ENCODE measurements at places on chromosomes 12 and 14.

GRCh38 chr12:6426882-6427671 lies 17.7 kb upstream of the CD27 start:
- DNase-seq, result peak; percentile 97

DNA sequence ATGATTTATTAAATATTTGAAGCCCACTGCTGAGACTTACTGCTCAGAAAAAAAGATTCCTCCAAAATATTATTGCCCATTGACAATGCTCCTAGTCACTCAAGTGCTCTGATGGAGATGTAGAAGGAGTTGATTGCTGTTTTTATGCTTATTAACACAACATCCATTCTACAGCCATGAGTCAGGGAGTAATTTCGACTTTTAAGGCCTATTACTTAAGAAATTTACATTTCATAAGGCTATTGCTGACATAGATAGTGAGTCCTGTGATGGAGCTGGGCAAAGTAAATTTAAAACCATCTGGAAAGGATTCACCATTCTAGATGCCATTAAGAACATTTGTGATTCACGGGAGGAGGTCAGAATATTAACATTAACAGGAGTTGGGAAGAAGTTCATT lies 5.2 kb downstream of the KCNJ8 start:
- DNase-seq, result no peak

DNA sequence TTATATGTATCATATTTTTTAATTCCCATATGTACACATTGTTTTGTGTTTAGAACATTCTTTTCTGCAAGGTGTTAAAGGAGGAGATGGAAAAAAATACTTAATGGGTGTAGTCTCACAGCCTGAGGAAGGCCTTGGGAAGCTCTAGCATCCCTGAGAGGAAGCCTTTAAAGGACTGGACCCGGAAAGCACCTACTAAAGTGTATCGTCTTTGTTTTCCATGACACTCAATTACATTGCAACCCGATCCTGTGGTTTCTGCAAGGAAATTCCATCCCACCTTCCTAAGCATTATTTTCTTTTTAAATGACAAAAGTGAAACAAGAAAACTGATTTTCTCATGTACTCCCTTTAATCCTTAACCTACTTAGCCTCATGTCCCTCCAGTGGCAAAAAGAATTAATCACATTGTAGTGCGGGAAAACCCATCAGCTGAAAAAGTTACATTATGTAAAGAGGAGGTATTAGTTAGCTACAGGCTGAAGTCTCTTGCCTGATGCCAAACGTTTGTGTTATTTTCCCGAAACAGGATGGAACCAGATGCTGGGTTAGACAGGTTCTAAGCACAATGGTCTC lies 147.8 kb upstream of the CPSF6 start:
- DNase-seq, result no peak

GRCh38 chr12:102549691-102550090 lies 69.3 kb upstream of the IGF1 start:
- no peak for DNase-seq

- DNase-seq, result no peak
These were observed 49.4 kb downstream of the KRT80 start for GRCh38 chr12:52142431-52142830.

- DNase-seq, result no peak
These were observed 438.4 kb upstream of the DCN start for GRCh38 chr12:91620992-91621391.

DNA sequence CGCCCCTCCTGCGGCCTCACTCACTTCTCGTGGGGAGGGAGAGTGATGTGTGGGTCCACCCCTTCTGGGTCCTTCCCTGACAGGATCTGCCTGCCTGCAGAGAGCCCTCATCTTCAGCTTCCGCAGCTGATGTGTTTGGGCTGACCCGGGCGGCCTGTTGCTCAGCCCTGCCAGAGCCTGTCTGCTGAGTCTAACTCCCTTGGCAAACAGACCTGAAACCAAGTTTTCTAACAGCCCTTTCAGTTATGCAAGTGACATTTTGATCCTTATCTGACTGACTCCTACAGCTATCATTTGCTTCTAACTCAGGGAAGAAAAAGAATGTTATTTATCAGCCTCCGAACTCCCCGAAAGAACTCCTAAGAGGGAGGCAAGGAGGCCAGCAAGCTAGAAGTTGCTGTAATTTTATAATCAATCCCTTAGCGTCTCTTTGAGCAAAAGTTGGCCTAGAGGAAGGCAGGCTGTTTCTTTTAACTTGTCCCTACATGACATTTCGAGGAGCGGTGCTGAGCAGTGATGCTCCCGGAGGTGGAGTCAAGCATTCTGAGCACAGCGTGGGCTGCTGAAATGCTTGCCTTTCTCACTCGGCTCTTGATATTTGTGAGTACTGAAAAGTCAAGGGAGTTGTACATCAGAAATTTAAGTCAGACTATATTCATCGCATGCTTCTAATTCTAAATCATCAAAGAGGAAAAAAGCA lies 31.5 kb upstream of the CACNA2D4 start:
- no peak for DNase-seq

GRCh38 chr14:67387195-67387594 lies 24.8 kb downstream of the PLEK2 start:
- DNase-seq, result no peak

GRCh38 chr14:36848213-36848612 lies 186.6 kb downstream of the PAX9 start:
- DNase-seq, result no peak

- no peak for DNase-seq
These were observed 70.5 kb downstream of the PRIMA1 start for GRCh38 chr14:93717668-93718320.

DNA sequence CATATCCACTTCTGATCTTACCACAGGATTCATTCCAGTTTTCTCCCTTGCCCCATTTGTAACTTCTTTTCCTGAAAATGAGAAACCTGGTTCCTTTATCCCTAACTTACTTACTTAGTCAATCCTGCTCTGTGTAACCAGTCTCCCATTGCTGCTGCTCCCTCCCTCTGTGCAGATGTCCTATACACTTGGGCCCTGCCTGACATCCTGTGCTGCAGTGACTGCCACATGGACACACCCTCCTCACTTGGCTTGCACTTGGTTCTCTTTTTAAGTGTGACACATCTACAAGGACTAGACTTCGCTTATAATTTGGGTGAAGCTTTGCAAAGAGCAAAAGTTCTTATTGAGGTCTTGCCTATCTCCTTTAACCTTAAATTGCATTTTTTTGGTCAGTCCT lies 51.4 kb downstream of the FGD4 start:
- DNase-seq, result no peak

DNA sequence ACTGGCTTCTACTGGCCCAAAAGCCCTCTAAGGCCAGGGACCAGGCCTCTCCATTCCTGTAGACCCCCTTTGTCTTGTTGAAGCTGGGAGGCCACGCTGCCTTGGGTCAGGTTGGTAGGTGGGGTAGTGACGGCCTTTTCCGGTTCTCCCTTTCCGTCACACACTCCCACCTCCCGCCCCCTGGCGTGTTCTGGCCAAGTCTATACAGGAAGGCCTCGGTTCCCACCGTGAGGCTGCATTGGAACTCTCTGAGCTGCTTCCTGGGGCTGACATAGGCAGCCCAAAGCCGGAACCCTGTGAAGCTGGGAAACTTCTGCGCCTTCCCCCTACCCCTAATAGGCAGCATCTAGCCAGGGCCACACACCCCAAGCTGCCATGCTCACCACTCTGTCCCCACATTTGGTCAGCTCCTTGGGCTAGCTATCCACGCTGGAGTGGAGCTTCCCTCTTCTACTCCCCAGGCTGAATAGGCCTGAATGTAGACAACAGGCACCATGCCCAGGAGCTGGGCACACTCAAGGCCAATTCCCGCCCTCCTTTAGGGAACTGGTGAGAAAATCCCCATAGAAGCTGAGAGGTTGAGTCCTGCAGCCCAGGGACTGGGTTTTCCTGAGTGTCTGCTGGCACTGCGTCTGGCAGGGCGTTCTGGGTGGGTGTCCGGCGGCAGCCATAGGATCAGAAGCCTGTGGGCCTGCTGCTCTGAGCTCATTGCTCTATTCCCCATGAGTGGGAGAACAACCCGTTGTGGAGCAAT lies 35.7 kb downstream of the RIN3 start:
- DNase-seq, result no peak

GRCh38 chr12:41946106-41946505 lies 198.6 kb downstream of the GXYLT1 start:
- no peak for DNase-seq
